ENCODE measurements at places on chromosomes 3 and 15. TPM values are rescaled to one million over a fixed set of nuclear protein-coding genes. Genes with fewer than 3 reads are reported as not detected.

GRCh38 chr3:173552526-173552925 lies 155.0 kb downstream of the NLGN1 start:
- no peak for DNase-seq

DNA sequence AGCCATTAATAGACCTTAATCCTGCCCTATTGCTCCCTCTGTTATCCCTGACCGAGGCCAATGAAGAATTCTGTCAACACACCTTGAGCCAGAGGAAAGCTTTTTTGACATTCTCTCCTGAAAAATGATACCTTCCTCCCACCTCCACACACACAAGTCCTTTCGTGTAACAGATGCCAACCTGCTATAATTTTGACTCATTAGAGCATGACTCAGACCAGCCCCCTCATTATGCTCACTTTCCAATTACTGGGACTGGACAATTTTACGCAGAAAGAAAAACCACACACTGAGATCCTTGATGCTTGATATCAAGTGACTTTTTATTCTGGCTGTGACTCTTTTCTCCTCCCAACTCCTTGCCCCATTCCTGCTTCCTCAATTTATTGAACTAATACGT lies 50.9 kb downstream of the LSAMP start:
- no peak for DNase-seq

The KLF15 gene
- total RNA-seq = 36.3 TPM

DNA sequence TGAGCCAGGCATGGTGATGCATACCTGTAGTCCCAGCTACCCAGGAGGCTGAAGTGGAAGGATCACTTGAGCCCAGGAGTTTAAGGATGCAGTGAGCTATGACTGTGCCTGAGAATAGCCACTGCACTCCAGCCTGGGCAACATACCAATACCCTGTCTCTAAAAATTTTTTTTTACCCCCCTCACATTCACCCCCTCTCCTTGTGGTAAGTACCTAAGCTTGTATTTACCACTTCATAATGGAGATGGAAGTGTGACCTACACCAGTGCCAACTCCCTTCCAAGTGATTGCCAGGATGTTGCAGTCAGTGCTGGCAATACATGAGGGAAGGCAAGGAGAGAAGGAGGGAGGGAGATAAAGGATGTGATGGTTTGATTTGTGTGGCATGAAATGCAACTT lies 84.2 kb downstream of the LRRC28 start:
- DNase-seq = no peak

DNA sequence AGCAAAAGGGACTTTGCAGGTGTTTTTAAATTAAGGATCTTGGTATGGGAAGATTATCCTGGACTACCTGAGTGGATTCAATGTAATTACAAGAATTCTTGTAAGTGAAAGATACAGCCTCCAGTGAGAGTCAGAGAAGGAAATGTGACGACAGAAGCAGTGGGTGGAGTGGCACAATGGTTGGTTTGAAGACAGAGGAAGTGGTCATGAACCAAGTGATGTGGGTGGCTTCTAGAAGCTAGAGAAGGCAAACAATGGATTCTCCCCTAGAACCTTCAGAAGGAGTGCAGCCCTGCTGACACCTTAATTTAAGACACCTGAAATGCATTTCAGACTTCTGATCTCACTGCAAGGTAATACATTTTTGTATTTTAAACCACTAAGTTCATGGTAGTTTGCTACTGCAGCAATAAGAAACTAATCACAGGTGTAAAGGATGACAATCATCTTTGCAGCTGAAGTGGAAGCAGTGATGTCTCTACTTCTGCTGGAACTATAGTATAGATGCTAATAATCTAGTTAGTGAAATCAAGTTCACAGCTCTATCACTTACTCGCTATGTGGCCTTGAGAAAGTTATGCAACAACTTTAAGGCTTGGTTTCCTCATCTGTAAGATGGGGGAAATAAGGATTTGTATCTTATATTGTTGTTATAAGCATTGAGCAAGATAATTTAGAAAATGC lies 403.4 kb upstream of the SUCLG2 start:
- DNase-seq = no peak

DNA sequence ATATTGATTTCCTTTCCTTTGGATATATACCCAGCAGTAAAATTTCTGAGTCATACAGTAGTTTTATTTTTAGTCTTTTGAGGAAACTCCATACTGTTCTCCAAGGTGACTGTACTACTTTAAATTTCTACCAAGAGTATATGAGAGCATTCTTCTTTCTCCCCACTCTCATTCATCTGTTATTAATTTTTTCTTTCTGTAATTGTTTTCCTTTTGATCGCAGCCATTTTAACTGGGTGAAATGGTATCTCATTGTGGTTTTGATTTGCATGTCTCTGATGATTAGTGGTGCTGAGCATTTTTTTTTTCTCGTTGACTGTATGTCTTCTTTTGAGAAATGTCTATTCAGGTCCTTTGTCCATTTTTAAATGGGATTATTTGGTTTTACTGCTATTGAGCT lies 18.3 kb upstream of the VGLL3 start:
- DNase-seq = no peak

DNA sequence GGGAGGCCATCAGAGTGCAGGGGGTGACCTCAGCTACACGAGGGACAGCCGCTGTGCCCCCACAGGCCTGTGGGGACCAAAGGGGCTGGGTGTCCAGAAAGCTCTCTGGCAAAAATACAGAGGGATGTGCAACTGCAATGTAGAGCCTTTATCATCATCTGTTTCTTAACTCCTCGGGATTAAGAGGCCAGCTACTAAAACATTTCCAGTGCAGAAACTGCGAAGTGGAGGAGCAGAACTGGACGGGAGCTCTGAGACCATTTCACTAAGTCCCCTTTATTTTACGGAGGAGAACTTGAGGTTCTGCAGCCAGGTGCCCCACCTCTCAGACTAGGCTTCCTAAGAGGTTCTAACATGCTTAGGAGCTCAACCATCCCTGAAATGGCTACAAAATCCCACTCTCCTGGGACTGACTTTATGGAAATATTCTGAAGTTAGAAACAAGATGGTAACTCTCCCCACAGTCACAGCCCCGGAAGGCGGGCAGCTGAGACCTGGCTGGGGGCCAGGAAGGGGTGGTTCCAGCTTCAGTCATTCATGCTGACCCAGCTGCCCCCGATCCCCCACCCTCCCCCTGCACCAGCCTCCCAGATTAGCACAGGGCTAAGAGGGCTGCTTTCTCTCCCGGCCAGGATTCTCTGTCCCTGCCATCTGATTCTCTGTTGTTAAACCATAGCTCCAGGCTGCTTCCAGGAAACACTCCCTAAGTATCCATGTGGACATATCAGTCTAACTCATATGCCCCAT lies 40.3 kb downstream of the UMPS start:
- no peak for DNase-seq

GRCh38 chr3:179848711-179849110 lies 188.0 kb downstream of the PEX5L start:
- DNase-seq = no peak

- no peak for DNase-seq
These were observed 16.7 kb upstream of the CRTC3 start for GRCh38 chr15:90512981-90513380.

DNA sequence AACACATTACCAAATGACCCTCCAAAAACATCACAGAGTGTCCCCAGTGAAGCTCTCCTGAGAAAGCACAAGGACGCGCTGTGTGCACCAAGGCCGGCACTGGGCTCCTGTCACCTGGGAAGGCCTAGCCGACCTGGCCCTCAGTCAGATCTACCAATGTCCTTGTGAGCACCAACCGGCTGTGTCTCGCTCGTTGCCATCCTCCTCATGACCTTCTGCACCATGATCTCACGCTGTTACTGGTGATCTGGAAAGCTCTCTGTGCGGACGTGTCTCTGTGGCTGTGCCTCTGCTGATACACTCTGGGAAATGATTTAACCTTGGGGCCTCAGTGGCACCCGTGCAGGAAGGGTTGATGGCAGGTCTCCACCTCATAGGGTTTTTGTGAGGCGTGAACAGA lies 24.2 kb downstream of the ZXDC start:
- DNase-seq = no peak

DNA sequence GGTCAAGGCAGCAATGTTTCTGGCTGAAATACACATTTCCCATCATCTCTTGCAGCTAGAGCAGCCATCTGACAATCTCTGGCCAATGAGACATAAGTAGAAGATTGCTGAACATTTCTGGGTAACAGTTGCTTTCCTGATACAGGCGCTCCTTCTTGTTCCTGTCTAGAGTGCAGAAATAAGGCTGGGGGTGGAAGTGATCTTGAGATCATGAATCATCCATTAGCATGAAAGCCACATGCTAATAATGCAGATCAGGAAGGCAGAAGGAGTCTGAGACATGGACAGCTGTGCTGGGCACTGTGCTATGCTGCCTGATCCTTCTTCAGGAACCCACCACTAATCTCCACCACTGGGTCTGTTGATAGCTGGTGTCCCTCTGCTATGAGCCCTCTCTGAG lies 14.8 kb upstream of the TMEM108 start:
- no peak for DNase-seq

DNA sequence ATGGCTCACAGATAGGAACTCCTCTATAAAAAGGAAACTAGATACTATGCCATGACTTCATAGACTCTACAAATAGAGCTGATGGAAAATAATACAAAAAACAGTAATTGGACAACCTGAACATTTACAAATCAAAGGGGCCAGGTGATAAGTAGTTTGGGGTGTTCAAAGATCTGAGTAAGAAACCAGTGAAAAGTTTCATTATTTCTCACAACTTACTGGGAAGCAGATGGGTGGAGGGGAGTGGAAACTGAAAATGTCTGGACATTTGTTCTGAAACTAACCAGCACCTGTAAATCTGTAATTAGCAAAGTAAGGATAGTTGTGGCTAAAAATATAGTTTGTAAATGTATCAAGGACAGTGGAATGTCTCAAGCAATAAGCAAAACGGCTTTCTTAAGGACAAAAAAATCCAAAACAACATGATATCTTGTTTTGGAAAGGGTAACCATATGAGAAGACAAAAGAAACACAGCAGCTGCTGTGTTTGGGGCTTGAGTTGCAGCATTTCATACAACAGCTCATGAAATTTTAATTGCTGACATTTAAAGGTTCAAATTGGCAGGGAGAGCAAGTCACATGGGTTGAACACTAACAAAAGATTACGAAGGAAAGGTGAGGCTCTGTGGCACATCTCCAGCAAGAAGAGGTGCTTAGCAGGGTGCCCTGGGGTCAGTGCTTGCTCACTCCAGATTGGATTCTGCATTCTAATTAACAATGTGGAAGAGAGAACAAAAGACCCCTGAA lies 26.8 kb upstream of the THBS1 start:
- DNase-seq = no peak

- no peak for DNase-seq
These were observed 396.9 kb downstream of the LRTM1 start for GRCh38 chr3:54530944-54531343.

DNA sequence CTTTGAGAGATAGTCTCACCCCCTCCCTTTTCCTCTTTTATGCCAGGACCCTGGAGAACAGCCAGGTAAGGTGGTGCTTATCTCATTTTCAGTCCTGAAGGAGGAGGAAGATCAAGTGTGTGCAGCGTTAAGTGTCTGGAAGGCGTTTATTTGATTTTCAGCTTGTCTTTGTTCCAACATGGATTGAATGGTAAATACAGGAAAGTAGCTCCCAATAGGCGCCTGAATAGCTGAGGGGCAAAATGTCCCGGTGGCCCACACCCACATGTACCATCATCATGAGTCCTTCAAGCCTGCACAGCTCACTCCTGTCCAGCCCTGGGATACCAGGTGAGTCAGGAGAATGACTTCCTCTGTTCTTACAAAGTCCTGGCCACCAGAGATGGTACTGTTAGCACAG lies 73.5 kb downstream of the CEMIP start:
- DNase-seq = no peak

GRCh38 chr15:59447367-59447766 lies 9.4 kb downstream of the FAM81A start:
- DNase-seq = no peak

DNA sequence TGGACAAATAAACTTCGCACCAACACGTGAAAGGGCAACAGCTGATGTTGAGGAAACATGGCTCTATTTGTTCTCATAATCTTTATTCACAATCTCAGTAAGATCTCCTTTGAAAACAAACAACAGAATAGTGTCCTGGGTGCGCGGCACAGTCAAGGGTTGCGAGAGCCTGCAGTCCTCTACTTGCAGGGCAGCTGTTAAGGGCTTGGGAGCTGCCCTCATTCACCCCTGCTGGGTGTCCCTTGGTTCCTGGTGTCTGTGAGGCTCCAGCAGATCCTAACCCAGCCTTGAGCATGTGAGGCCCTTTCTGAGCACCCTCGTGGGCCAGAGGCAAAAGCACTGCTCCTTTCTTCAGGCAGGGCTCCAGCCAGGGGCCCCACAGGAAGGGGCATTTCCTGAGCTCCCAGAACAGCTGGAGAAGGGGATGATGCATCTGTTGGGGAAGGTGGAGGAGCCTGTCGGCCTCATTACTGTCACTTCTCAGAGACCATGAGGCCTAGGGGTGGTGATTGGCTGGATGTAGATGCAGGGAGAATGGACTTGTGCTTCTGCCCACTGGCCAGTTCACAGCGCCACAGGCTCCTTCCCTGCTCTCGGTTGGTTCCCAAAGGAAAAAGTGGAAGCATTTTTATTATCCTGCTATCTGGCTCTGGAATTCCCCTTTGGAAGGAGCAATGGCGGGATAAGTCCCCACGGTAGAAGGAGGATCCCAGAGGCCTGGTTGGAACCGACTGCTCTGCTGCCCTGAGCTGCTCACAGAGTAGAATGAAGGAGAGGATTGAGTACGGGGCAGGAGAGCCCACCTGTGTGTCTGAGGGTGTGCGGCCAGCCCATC lies 51.9 kb upstream of the KLF13 start:
- DNase-seq = peak; percentile 40

The KLHL40 gene
- total RNA-seq = not detected

The ALDH1A3 gene
- total RNA-seq = 44.9 TPM

The RLBP1 gene
- not detected for total RNA-seq

The SI gene
- not detected for total RNA-seq

GRCh38 chr3:98971169-98971681 lies 69.7 kb upstream of the DCBLD2 start:
- no peak for DNase-seq

DNA sequence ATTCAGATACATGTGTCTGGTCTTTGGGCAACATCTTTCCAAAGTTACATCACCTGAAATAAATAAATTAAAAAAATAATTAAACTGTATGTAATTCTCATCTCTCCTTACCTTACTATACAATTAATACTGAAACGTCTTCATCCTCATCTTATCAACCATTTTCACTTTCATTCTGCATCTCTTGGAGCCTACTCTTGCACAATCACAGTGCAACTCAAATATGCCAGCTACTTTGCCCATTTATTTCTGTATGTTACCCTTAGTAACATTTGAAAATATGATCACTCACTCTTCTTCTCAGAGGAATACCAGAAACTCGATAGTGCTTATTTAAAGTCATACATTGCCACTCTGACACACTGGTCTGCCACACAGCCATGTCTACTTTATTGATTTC lies 1357.1 kb upstream of the CADM2 start:
- DNase-seq = no peak

The FBXW12 gene
- not detected for total RNA-seq

The VPS13C gene
- total RNA-seq = 94.4 TPM

The UTS2B gene
- total RNA-seq = not detected

GRCh38 chr15:59965741-59966140 lies 38.4 kb upstream of the FOXB1 start:
- DNase-seq = no peak

- no peak for DNase-seq
These were observed 265.6 kb upstream of the THBS1 start for GRCh38 chr15:39315206-39315850.

GRCh38 chr15:74400313-74400860 lies 32.9 kb upstream of the CYP11A1 start:
- no peak for DNase-seq
